ENCODE measurements at places on chromosomes 6 and 20.

GRCh38 chr6:12012558-12013306, 620 bp downstream of the HIVEP1 start:
- DNase-seq, result no peak

DNA sequence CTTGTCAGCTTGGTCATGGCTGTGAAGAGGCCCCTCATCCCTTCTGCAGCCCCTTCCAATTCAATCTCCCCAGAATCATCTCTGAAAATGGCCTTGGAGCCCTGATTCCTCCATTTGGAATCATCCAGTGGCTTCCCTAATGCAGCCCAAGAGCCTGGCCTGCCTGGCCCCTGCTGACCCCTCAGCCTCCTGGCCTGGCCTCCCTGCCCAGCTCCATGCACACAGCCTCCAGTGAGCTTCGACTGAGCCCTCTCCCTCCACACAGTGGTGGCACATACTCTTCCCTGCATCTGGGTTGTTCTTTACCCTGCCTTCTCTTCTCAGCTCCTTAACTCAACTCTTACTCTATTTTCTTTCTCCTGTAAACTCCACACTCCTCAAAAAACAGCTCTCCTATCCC, 120.9 kb downstream of the ANKRD60 start:
- DNase-seq, result no peak

- no peak for DNase-seq
Measured at GRCh38 chr6:137117581-137117980, 55.9 kb downstream of the IL22RA2 start.

DNA sequence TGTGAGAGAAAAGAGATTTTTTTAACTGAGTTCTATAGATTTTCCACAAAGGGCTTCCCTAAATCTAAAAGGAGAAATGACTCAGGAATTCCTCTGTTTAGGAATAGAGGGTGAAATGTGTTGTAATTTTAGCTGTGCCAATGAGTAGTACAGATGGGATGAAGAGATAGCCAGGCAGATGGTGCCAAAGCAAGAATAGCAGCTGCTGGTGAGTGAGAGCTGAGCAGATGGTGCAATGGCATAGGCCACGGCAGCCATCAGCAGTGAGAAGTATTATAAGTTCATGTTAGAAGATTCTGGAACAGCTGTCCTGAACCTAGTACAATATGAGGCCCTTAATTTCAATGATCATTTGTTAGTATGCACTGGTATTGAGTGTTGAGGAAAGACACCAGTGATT, 40.2 kb upstream of the CRISP1 start:
- no peak for DNase-seq

- DNase-seq, result no peak
Measured at GRCh38 chr6:148932731-148933130, 185.9 kb downstream of the UST start.

GRCh38 chr6:148720406-148720805, 26.4 kb upstream of the UST start:
- no peak for DNase-seq

GRCh38 chr6:96304997-96305396, 216.6 kb upstream of the UFL1 start:
- DNase-seq, result no peak

DNA sequence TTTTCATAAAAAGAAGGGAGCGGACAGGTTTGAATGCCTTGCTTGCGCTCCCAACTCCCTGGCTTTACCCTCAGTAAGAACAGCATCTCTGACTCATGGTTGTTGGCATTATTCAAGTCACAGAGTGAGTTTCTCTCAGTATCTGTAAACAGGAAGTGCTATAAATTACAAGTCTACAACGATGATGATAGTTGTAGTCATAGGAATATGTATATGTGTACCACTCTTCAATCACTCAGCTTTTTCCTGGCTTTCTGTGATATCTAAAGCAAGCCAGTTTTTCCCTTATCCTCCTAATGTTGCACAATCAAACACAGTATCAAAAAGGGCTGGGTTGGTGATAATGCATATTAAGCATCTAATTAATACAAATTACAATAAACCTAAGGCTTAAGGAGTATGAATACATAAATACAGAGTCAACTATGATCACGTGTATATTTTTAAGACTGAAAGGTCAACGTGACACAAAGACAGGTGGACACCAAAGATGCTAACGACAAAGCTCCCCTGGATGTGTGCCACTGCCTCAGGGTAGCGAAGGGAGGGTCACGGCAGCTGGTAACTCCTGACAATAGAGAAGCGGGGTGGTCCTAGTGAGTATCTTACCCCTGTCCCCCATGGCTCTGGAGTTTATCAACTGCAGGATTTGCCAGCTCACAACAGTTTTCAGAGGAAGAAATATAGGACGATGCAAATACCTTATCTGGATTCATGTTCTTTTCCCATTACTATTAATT, 202.8 kb downstream of the BTBD9 start:
- DNase-seq, result no peak

GRCh38 chr6:116883005-116883404, 6.0 kb downstream of the RFX6 start:
- no peak for DNase-seq

DNA sequence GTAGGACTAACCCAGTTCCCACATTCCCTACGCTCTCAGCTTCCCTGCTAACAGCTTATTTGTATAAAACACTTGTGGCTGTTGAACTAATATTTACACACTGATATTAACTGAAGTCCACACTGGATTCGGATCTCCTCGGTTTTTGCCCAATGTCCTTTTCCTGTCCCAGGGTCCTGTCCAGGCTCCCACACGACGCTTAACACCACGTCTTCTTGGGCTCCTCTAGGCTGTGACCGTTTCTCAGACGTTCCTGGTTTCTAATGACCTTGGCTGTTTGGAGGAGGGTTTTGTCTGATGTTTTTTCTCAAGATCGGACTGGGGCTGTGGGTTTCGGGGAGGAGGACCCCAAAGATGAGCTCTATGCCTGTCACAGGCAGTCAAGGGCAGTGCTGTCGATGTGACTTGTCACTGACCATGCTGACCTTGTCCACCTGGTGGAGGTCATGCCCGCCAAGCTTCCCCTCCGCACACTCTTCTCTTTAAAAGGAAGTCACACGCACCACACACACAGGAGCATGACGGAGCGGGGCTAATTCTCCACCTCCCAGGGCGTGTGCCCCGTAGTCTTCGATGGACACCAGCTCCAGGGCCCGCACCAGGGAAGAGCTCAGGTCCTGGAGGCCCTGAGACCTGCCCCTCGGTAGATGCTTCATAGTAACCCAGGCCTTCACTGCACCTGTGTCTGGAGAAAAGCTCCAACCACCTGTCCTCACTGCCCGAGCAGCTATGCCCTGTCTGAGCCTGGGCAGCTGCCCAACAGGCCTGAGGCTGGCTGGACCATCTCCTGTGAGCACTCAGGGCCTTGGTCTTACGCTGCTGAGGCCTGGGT, 72.0 kb downstream of the TTLL2 start:
- no peak for DNase-seq

All from NCI-H1417 treated with DMSO at 0.1 percent for 48 hours (cell line).